ENCODE measurements at places on chromosomes 12 and 14. TPM values are rescaled to one million over a fixed set of nuclear protein-coding genes. Genes with fewer than 3 reads are reported as not detected.

GRCh38 chr14:104888489-104889374, 23.7 kb downstream of the CEP170B start:
- no peaks in the 10 kb centered on the region for H3K36me3 ChIP-seq
- H3K27me3 ChIP-seq: no peaks in the 10 kb centered on the region
- H3K27ac ChIP-seq: no peak overlapping the region
- H3K4me1 ChIP-seq: no peaks in the 10 kb centered on the region
- no peak overlapping the region for H3K4me3 ChIP-seq

ZNF10 gene
- 8.2 TPM for total RNA-seq

LRP1-AS gene
- total RNA-seq: not detected

HOXC9 gene
- 0.09 TPM for total RNA-seq

DNA sequence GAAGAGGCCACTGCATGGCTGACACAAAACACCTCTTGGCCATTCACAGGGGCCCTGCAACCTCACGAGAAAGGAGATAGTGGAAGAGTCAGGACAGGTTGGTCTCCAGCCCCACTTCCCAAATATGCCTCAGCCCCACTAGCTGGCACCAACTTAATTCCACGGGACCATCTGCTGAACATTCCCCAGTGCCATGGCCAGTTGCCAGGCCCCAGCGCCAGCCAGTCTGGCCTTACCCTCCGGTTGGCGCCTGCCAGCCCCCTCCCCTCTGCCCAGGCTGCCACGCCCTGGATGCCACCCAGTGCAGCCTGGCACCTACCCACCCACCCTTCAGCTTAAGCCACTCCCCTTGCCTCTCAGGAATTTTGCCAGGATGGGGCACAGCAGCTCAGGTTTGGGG, 21.2 kb upstream of the HSPB8 start:
- no peaks in the 10 kb centered on the region for H3K36me3 ChIP-seq
- DNase-seq: no peak
- H3K27ac ChIP-seq: no peak overlapping the region
- no peaks in the 10 kb centered on the region for H3K4me1 ChIP-seq
- peaks cover 17% of the 10 kb centered on the region for H3K27me3 ChIP-seq

- no peak overlapping the region for H3K4me3 ChIP-seq
- DNase-seq: no peak
- peaks cover 12% of the 10 kb centered on the region for H3K4me1 ChIP-seq
- H3K27me3 ChIP-seq: no peaks in the 10 kb centered on the region
- H3K36me3 ChIP-seq: no peaks in the 10 kb centered on the region
Measured at GRCh38 chr14:75344411-75344810, 65.8 kb downstream of the FOS start.

DNA sequence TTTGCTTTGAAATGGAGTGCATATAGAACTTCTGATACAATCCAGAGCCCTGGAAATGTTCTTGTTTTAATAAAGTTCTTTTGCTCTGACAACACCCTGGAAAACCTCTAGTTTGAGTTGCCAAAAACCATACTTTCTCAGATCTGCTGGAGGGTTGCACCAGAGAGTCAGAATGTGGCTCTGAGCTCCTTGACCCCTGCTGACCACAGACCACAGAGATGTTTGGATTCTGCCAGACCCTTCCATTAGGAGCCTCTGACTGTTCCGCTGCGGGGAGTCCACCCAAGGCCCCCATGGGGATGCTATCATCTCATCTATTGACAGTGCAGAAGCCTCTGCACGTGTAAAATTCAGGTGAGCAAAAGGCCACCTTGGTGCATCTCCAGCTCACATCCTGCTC, 332.6 kb downstream of the GLT1D1 start:
- no peak for DNase-seq
- no peak overlapping the region for H3K27ac ChIP-seq
- H3K36me3 ChIP-seq: no peaks in the 10 kb centered on the region
- H3K27me3 ChIP-seq: no peaks in the 10 kb centered on the region
- H3K4me3 ChIP-seq: no peak overlapping the region
- no peaks in the 10 kb centered on the region for H3K4me1 ChIP-seq

SERPINA9 gene
- 0.05 TPM for total RNA-seq

DNA sequence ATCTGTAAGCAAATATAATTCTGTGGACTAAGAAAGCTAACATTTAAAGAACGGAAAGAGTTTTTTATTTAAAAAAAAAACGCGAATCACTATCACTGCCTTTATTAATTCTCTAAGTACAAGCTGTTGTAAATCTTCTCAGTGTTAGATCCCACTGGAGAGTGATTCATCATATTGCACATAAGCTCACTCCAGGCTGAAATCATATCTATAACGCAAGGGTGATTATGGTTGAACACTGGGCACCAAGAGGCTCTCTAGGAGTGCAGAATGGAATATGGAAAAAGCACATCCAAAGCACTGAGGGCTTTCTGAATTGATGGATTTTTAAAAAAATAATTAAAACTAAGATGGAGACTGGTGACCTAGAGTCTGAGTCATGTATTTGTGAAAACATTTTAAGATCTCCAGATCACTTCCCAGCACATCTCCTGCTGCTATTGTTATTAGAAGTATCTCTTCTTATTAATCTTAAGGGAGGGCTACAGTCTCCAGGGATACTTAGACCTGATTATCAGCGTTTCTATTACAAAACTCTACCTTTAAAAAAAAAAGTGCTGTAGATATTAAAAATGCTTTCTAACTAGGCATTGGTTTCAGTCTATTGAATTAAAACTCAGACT, 1106.8 kb downstream of the AACS start:
- H3K27me3 ChIP-seq: no peaks in the 10 kb centered on the region
- no peak overlapping the region for H3K27ac ChIP-seq
- no peaks in the 10 kb centered on the region for H3K4me1 ChIP-seq
- no peaks in the 10 kb centered on the region for H3K36me3 ChIP-seq

- no peaks in the 10 kb centered on the region for H3K36me3 ChIP-seq
- no peak overlapping the region for H3K4me3 ChIP-seq
- DNase-seq: no peak
- H3K27me3 ChIP-seq: no peaks in the 10 kb centered on the region
Measured at GRCh38 chr14:25520821-25521220, 470.9 kb upstream of the STXBP6 start.

DNA sequence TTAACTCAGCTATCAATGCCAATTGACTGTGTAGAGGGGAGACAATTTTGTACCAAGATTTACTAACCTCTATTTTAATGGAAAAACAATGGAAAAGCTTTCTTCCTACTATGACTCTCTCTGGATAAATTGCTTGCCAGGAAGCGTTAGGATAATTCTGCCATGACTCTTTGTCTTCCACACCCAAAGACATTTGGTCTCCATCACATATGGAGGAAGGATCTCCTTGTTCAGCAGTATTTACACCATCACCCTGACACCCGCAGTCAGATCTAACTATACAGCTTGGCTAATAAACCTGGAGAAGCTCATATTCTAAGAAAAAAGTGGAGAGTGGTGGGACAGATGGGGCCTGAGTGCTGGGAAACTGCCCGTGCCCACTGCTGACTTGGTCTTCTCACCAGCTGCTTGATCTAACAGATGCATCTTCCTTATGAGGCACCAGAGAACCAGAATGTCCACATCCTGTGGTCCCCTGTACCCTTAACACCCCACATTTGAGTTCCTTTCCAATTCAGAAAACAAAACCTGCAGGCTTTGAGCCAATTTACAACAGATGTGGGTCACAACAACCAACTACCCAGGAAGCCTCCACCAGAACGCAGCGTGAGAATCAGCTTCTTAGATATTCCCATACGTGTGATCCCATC, 154.0 kb downstream of the DAD1 start:
- DNase-seq: no peak
- H3K4me3 ChIP-seq: no peak overlapping the region
- no peaks in the 10 kb centered on the region for H3K27me3 ChIP-seq
- no peak overlapping the region for H3K27ac ChIP-seq
- no peaks in the 10 kb centered on the region for H3K36me3 ChIP-seq

DNA sequence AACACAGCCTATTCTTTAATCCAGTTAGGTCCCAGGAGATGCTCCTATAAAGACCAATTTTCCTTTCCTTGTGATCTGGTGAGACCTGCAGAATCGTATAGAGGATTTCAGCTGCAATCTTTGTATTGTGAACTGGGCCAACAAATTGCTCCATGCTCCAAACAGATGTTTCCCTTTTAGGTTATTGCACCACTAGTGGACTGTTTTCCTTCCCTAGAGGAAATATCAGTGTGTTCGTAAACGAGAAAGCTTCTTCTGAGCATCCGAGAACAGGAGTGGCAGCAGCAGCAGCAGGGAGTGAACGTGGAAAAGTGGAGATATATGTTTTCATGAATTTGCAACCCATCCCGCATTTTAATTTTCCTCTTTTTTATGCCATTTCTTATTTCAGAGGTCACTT, 344.1 kb upstream of the PDE3A start:
- H3K27me3 ChIP-seq: no peaks in the 10 kb centered on the region
- no peak overlapping the region for H3K27ac ChIP-seq
- no peaks in the 10 kb centered on the region for H3K4me1 ChIP-seq
- DNase-seq: no peak

DNA sequence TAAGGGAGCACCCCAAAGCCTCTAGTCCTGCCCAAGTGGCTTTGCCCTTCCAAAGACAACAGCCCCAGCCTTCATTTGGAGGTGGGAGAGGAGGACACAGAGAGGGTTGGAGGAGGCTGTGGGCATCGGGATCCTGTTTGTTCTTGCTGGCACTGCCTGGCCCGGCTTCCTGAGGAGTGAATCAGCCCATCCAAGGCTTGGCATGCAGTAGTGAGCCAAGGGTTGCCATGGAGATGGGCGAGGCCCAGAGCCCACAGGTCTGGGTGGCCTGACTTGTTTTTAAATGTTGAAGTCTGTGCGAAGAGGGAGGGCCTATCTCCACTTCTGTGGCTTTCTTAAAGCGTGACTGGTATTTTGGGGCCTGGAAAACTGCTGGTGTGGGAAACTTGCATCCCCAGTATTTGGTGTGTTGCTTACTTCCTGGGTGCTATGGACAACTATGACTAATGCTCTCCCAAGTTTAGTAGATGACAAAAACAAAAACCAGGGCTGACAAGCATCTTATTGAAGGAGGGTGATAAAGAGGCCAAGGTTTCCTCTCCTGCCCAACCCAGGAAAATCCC, 15.8 kb downstream of the CD9 start:
- H3K27me3 ChIP-seq: peaks cover 2% of the 10 kb centered on the region
- DNase-seq: no peak
- H3K4me3 ChIP-seq: no peak overlapping the region

GRCh38 chr14:102513899-102514772, 4.6 kb upstream of the ANKRD9 start:
- H3K36me3 ChIP-seq: no peaks in the 10 kb centered on the region
- no peak overlapping the region for H3K27ac ChIP-seq
- no peak for DNase-seq
- H3K27me3 ChIP-seq: peaks cover 5% of the 10 kb centered on the region

GRCh38 chr14:77902811-77903210, 102.9 kb downstream of the ADCK1 start:
- no peak overlapping the region for H3K27ac ChIP-seq
- no peaks in the 10 kb centered on the region for H3K36me3 ChIP-seq
- no peaks in the 10 kb centered on the region for H3K27me3 ChIP-seq
- no peak overlapping the region for H3K4me3 ChIP-seq

DNA sequence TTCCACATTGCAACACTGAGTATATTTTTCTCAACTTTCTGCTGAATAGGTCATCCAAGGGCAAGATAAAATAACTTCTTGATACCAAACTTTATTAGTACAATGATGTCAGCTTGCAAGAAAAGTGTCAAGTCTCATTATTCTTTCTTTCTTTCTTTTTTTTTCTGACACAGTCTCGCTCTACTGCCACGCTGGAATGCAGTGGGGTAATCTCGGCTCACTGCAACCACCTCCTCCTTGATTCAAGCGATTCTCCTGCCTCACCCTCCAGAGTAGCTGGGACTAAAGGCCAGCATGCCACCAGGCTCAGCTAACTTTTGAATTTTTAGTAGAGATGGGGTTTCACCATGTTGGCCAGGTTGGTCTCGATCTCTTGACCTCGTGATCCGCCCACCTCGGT, 523.4 kb downstream of the FSCB start:
- H3K4me1 ChIP-seq: no peaks in the 10 kb centered on the region
- no peak for DNase-seq
- no peak overlapping the region for H3K4me3 ChIP-seq

UNC79 gene
- total RNA-seq: 0.05 TPM

DNA sequence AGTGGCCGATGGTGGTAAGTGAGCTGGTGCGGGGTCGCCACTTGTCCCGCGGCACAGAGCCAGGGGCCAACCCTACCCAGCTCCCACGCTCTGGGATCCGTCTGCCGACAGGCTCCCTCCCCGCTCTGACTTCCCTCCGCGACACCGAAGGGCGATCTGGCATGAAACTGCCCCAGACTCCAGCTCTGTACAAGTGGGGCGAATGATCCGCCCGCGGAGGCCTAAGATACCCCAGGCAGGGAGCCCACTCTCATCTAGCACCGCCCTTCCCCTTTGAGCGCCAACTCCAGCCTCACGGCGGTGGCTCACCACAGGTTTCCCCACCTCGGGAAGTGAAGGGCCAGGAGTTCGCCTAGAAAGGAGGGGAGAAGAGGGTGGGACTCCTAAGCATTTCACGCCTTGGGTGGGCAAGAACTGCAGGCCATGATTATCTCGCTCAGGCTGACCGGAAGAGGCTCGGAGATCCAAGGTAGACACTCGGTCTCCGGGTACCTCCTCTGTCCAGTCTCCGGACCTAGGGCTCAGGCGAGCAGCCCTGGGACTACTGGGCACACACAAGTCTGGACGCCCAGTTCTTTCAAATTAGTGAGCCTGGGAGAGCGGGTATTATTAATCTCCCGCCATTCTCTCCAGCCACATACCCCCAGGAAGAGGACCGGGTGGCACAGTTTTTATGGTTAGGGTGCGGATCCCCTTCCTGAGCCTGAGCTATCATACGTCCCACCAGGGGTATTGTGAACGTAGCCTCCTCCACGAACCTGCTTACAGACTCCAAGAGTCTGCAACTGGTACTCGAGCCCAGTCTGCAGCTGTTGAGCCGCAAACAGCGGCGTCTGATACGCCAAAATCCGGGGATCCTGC, 849 bp downstream of the WNT1 start:
- peaks cover 83% of the 10 kb centered on the region for H3K27me3 ChIP-seq
- H3K27ac ChIP-seq: no peak overlapping the region
- peaks cover 21% of the 10 kb centered on the region for H3K4me1 ChIP-seq
- peak overlapping the region; percentile 42 for H3K4me3 ChIP-seq
- no peak for DNase-seq

DNA sequence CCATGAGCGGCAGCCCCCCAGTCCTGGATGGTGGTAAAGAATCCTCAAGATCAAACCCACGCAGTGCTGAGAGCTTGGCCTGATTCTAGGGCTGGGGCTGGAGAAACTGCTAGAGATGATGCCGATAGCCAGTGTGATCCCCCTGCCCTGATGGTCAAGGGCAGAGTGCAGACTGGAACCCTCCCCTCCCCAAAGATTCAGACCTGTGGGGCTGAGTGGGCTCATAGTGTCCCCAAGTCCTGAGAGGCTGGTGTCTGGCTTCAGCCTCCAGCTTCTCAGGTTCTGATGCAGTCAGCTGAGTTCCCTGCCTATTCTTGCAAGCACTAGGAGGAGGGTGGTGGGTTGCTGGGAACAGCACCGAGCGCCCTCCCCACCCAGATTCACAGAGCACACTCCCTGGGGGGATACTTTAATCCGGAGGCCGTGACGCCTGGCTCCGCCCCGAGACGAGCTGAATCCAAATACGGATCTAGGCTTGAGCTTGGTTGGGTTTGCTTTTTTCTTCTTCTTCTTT, 11.9 kb downstream of the RHOF start:
- H3K36me3 ChIP-seq: peaks cover 53% of the 10 kb centered on the region
- H3K4me3 ChIP-seq: no peak overlapping the region
- H3K27ac ChIP-seq: peak overlapping the region; percentile 25
- no peak for DNase-seq
- peaks cover 60% of the 10 kb centered on the region for H3K4me1 ChIP-seq

SPIC gene
- total RNA-seq: 7.0 TPM

NANOG gene
- total RNA-seq: 0.05 TPM
